ENCODE measurements at places on chromosomes 16 and 17.

- DNase-seq = peak; percentile 22
Observed at GRCh38 chr17:57982452-57983170, 5.4 kb downstream of the VEZF1 start.

DNA sequence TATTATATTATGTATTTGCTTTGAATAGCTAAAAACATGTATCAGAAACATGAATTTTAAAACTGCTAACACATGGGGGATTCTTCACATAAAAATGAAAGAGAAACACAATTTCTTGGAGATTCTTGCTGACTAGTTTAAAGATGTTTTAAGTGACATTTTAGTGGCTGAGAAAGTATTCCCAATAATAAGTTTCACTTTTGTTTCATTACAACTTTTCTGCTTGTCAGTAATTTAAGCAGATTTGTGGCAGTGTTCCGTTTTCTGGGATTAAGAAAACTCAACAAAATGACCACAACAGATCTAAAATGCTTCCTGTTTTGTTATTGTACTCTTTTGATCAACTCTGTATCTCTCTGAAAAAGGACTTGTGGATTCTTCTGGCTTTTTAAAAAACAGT is 75.9 kb downstream of the NLK start:
- DNase-seq = no peak

- DNase-seq = no peak
Observed at GRCh38 chr16:58331024-58331707, 36.3 kb upstream of the PRSS54 start.

- DNase-seq = no peak
Observed at GRCh38 chr17:76121932-76122430, 18.4 kb upstream of the EXOC7 start.

All from effector memory CD8-positive, alpha-beta T cell (primary cell).